ENCODE measurements at places on chromosomes 1 and 21.

GRCh38 chr1:66356605-66357004 lies 177.3 kb upstream of the SGIP1 start:
- no peak for DNase-seq

GRCh38 chr1:197356723-197357533 lies 88.9 kb downstream of the CRB1 start:
- peak; percentile 44 for DNase-seq

GRCh38 chr1:206023695-206024094 lies at the start of gene CTSE:
CTSE (minus strand) TSS chr1:206023895; CDS start chr1:206023791, 104 bp downstream.
- DNase-seq = no peak

- no peak for DNase-seq
These were observed 42.0 kb upstream of the DUSP10 start for GRCh38 chr1:221783936-221784335.

GRCh38 chr1:77047978-77048614 lies 171.1 kb downstream of the PIGK start:
- no peak for DNase-seq

GRCh38 chr1:102961549-102961948 lies 146.8 kb downstream of the COL11A1 start:
- DNase-seq = no peak

GRCh38 chr1:10082785-10083479 lies 50.2 kb downstream of the UBE4B start:
- no peak for DNase-seq

DNA sequence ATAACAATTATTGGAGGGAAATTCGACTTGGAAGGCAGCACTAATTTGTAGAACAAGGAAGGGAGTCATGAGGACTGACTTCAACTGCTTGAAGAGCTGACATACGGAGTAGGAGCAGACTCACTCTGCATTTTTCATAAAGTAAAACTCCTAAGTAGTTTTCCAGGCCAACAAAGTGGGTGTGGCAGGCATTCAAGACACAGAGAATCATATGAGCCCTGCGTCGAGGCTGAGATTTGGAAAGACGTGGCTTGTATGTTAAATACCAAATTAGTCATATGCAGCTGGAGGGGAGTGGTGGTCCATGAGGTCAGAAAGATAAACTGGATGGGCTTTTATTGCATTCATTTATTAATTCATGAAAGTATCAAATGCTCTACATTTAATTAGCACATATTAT lies 255.7 kb upstream of the JUN start:
- DNase-seq = no peak

DNA sequence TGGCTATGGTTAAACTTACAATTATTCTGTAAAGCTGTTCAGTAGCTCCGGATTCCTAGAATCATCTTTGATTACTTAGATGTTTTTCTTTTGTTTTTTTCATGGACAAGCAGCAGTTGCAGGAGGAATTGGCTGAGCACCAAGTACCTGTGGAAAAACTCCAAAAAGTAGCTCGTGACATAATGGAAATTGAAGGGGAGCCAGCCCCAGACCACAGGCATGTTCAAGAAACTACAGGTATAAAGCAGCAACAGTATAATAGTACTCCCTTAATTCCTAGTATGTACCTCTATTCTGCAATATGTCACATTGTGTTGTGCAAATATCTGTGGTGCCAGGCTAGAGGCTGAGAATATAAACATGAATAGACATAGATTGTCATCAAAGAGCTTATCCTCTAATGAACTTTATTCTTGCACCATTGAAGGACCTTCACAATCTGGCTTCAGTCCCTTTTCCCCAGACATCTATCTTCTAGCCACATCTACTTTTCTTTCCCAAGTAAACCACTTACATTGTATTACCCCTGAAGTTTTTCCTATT lies 132.3 kb upstream of the BMP8A start:
- peak; percentile 10 for DNase-seq

DNA sequence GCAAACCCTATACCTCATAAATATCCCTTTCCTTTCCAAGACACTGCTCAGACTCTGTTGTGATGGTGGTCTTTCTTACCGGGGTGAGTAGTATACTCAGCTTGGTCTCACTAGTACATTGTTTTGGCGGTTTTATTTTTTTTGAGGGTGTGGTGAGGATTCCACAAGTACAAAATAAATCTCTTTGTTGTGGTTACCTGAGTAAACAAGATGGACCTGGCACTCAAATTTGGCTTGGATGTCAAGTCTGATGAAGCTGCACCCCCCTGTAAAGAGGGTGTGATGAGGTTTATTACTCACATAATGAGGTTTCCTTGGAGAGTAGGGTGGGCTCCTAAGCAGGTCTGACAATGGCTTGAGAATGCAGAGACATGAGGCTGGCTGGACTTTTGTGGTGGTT lies 68.2 kb upstream of the KCNJ6 start:
- no peak for DNase-seq

DNA sequence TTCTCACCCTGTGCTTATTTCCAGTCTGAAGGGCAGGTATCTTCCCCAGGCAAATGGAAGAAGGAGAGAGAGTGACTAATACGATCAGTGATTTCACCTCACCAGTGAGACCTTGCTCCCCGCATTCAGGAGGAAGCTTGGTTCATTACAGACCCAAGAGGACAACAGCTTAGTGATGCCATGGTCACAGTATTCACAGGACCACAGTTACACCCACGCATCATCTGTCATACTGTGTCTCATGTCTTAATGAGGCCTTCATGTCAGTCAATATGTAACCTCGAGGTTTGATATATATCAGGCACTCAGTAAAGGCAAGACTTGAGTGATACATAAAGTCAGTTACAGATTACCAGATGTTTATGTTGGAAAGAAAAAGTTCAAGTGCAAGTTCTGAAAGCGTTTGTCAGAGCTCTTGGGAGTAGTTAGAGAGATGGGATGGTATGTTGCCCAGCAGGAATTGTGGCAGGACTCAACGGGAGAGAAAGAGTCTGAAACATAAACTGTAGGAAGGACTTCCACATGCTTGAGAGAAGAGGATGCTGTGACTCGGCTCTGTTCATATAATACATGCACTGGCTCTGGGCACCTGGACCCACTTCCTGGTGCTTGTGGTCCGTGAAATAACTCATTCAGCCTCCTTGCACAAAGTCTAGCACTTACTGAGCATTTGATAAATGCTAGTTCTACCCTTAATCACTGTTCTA lies 33.3 kb downstream of the GNPAT start:
- DNase-seq = no peak

- peak; percentile 13 for DNase-seq
These were observed 10.7 kb upstream of the ZP4 start for GRCh38 chr1:237901299-237901934.

- no peak for DNase-seq
These were observed at the start of gene ARTN for GRCh38 chr1:43933386-43934100. ARTN (plus strand) TSS chr1:43933801; CDS start chr1:43935657, 1,856 bp downstream.

- DNase-seq = no peak
These were observed 9.2 kb downstream of the PSRC1 start for GRCh38 chr1:109273570-109274288.

DNA sequence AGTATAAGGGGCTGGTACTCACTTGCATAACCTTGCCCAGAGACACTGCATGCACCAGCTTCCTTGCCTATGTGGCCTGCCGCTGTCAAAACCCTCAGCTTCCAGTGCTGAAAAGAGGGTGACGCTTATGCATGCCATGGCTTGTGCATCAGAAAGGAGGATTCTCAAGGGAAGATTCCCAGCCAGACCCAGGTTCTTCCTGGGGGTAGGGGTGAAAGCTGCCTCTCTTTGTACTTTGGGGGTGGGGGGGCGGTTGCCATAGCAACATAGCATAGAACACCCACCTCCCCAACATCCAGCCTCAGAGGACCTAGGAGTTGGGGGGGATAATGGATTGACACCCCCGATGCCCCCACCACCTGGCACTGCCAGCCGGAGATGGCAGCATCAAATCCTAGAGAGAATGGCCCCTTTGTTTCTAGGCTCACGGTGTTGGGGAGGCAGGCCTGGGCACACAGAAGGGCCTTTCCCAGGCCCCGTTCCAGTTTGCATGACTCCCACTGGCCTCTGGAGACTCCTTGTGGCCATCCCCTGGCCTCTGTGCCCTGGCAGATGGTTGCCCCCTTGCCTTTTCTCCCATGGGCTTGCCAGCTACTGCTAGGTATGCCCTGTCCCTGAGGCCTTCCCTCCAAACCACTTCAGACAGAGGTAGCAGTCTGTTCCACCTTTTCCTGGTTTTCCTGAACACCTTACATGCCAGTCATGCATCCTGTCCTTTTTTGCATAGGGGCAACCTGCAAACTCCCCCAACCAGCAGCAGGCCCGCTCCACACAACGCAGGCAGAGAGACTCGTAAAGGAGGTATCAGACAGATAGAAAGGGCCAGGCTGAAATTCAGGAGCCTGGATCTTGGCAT lies 44.6 kb downstream of the RHBG start:
- no peak for DNase-seq

DNA sequence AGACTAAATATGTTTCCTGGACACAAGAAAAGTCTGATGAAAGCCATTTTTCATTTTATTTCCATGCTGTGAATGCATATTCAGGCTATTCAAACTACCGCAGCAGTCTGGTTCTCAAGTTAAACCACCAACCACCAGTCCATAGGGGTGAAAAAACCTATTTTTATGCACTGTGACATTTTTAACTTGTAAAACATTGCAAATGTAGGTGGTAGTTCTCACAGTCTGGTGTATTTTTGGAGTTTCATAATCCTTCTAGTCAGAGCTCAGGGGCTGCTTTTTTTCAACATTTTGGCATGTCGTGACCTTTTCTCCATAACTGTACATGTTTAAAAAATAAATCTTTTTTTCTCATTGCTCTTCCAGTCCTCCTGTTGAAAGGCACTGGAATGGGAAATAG lies 907.6 kb upstream of the ADGRL2 start:
- no peak for DNase-seq

GRCh38 chr1:226915672-226915995 lies 24.5 kb upstream of the COQ8A start:
- DNase-seq = no peak

- DNase-seq = no peak
These were observed 74.8 kb downstream of the ATP5PO start for GRCh38 chr21:33840771-33841170.

DNA sequence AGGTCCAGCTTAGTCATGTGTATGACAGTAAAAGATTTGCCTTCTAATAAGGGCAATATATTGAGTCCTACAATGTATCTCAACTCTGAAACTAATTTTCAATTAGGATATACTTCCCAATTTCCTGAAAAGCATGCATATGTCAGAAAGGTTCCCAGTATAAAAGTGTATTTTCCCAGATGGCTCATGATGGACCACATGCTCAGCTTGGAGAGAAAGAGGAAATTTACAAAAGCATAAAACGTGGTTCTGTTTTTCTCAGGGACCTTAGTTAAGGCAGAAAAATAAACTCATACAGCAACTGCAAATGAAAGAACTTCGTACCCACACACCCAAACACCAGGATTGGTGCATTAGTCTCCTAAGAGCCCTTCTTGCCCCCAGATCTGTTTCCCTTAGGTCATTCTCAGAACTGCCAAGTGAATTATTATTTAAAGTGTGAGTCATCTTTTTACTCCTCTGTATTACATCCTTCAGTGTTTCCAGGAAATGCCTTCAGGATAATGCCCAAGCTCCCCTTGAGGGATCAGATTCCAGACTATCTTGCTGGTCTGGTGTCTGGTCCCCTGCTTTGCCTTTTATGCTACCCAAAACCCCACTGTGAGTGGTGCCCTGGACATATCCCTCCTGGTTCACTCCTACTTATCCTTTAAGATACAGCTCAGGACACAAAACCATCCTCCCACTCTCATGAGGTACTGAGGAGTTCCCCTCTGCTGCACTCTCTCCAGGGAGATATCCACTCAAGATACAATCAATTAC lies 57.4 kb downstream of the SSX2IP start:
- DNase-seq = peak; percentile 89

DNA sequence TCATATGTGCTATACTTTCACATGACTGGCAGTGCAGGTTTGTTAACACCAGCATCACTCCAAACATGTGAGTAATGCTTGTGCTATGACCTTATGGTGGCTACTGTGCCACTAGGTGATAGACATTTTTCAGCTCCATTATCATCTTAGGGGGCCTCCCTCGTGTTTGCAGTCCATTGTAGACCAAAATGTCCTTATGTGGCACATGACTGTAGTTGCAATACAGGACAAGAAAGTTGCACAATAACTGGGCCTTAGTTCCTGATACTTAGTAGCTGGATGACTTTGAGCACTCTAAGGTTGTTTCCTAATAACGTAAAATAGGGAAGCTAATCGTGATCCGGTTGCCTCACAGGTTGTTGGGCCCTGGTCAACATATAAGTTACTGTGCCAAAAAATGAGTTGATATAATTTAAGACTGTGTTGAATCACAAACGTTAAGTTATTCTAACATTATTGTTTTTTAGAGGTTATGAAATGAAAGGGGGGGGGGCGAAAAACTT lies 511 bp upstream of the SNX27 start:
- DNase-seq = peak; percentile 45

DNA sequence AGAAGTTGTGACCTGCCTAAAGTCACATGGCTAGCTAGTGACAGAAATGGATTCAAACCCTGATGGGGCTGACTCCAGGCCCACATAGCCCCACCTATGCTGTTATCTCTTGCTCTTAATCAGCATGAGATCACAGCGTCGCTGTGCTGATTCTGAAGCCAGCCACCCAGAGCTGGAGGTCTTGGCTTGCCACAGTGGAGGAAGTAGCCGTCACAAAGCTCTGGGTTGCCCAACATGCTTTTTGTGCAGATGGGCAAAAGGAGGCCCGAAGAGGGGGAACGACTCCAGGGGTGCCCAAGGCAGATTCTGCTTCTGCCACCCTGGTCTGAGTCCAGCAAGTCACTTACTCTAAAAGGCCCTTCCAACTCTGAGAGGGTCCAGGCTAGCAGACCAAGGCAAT lies 14.7 kb upstream of the MFSD2A start:
- DNase-seq = no peak

GRCh38 chr1:6971048-6971447 lies 185.8 kb downstream of the CAMTA1 start:
- no peak for DNase-seq

GRCh38 chr1:11458811-11459275 lies 20.1 kb upstream of the DISP3 start:
- DNase-seq = no peak

GRCh38 chr1:10787286-10787685 lies 9.2 kb downstream of the CASZ1 start:
- DNase-seq = no peak

GRCh38 chr21:19731251-19731650 lies 1267.0 kb upstream of the NCAM2 start:
- DNase-seq = no peak

- DNase-seq = no peak
These were observed 30.0 kb downstream of the SLC30A10 start for GRCh38 chr1:219898375-219898774.

DNA sequence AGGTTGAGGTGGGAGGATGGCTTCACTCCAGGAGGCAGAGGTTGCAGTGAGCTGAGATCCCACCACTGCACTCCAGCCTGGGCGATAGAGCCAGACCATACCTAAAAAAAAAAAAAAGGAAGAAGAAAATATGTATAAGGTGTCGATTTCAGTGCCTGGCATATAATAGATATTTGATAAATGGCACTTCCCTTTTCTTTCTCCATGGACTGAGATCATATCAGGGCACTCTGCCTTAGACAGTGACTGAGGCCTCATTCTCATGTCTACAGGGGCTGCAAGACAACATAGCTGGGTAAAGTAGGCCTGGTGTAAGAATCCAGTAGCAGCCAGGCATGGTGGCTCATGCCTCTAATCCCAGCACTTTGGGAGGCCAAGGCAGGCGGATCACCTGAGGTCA lies 21.2 kb downstream of the PCAT6 start:
- no peak for DNase-seq

GRCh38 chr21:31887391-31887841 lies 14.6 kb downstream of the HUNK start:
- no peak for DNase-seq

- peak; percentile 34 for DNase-seq
These were observed 199.3 kb upstream of the TMEM51 start for GRCh38 chr1:14954210-14954609.

- no peak for DNase-seq
These were observed 7.9 kb upstream of the CDC73 start for GRCh38 chr1:193113992-193114332.

Measured in NCI-H226 (cell line).